ENCODE measurements at places on chromosomes 4 and X.

DNA sequence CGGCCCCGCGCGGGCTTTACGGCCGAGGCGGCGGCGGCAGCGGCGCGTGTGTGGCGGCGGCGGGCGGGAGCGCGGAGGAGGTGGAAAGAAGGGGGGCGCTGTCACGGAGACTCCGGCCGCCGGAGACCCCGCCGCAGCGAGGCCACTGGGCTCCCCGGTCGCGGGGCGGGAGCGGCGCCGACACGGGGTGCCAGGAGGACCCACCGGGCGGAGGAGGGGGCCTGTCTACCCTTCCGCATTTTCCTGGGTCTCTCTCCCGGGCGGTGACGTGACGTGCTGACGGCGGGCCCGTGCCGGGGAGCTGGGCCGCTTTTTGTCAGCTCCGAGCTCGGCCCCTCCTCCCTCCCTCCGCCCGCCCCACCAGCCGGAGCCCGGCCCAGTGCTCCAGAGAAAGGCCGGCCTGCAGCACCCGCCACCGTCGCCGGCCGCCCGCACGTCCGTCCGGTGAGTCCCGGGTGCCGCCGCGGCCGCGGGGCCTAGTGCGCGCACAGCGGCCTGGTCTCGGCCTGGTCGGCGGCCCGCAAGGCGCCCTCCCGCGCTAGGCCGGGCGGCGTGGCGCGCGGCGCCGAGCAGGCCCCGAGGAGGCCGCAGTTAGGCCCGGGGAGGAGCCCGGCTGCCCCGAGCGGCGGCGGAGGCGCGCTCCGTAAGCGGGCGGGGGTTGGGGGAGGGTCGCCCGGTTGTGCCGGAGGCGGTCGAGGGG, at the start of gene ZFX:
Gene ZFX, plus strand, starts transcription at position 379 of the 700 bp plus-strand sequence. CDS start 23,014 bp downstream, outside the sequence.
- DNase-seq: peak; percentile 64

DNA sequence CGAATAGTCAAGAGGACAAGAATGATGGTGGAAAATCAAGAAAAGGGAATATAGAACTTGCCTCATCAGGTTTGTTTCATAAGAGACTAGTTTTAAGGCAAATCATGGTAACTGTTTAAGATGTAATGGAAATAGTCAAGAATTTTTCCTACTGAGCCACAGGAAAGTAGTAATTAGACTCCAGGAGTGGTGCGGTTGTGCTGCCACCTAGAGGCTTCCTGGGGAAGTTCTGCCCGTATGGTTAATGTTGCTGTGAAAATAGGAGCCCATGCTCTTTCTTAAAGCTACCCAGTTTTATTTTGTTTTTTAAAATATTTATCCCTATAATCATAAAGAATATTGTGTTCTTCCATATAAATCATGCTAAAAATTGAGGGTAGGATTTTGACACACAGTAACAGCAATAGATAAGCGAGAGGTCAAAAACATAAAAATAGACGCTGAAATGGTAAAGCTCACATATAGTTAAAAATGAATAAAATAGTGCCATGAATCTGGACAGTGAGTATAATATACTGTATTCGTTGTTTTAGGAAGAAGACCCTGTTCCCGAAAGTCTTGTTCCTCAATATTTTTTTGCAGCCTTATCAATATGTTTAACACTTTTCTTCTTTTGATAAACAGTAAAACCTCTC, 87.0 kb downstream of the PHOX2B start:
- DNase-seq: peak; percentile 70

- no peak for DNase-seq
These were observed at the start of gene AKAP14 for GRCh38 chrX:119895843-119896326. AKAP14 (plus strand) TSS chrX:119895893; CDS start chrX:119903224, 7,331 bp downstream.

- no peak for DNase-seq
These were observed 1.9 kb downstream of the ENPP6 start for GRCh38 chr4:184215709-184216328.

DNA sequence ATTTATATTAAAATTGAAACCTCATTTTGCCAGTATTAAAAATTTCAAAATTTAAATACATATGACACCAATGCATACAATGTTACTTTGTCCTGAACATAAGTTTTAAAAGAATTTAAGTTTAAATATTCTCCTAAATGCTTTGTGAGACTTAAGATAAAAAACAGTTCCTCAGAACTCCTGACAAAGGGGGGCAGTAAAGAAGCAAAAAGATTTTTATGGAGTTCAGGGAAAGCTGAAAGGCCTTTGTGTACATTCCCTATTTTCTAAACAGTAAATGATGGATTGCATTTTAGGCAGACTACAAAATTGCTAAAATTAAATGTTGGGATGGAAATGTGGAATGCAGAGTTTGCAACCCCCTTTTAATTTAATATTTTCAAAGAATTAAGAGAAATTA, 81.7 kb downstream of the SNCA start:
- peak; percentile 22 for DNase-seq

GRCh38 chrX:13857804-13858203, 40.9 kb upstream of the GPM6B start:
- no peak for DNase-seq

- no peak for DNase-seq
These were observed 67.5 kb upstream of the MND1 start for GRCh38 chr4:153276971-153277370.

GRCh38 chrX:17585006-17585405, 152.3 kb upstream of the SCML1 start:
- no peak for DNase-seq

DNA sequence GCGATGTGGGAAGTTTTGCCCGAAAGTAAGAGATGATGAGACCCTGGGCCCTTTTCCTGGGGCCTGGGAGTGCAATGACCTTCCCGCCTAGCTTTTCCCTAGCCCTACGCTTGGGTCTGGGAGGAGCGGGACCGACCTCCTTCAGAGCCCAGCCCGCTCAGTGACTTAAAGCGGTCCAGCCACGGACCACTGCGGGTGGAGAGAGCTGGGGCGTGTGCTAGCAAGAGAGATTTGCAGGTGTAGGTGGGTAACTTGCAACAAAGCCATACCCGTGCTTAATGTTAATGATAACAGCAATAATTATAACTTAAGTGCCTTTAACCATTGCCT, 503 bp upstream of the PDE5A start:
- no peak for DNase-seq

GRCh38 chr4:72997409-72997808, 72.1 kb downstream of the COX18 start:
- peak; percentile 75 for DNase-seq

- peak; percentile 78 for DNase-seq
These were observed 81.8 kb downstream of the TRIML1 start for GRCh38 chr4:188221090-188221489.

GRCh38 chrX:47752685-47753084, 84.0 kb upstream of the ZNF81 start:
- no peak for DNase-seq

DNA sequence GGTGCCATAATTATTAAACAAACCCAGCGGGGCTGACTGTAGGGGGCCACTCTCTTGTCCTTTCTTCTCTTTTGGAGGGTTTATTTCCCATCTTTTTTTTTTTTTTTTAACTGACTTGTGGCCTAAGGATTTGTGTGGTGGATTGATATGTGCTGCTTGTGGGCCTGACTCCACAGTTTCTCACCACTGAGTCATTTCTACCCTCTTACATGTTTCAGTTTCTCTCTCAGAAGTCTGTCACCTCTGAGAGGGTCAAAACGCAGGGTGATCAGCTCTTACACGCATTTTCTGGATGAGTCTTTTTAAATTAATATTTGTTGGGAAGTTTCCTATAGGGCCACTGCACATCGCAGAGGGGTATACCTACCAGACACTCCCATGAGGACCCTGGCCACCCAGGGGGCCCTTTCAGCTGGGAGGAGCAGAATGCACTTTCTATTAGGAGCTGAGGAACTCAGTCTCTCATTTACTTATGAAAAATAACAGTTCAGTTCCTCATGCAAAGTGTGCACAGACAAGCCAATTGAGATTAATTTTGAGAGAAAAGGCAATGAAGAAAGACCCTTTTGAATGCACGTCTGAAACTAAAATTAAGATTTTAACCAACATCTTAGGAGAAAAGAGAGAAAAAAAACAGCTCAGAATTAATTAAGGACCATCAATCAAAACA, 407.9 kb downstream of the TECRL start:
- no peak for DNase-seq

DNA sequence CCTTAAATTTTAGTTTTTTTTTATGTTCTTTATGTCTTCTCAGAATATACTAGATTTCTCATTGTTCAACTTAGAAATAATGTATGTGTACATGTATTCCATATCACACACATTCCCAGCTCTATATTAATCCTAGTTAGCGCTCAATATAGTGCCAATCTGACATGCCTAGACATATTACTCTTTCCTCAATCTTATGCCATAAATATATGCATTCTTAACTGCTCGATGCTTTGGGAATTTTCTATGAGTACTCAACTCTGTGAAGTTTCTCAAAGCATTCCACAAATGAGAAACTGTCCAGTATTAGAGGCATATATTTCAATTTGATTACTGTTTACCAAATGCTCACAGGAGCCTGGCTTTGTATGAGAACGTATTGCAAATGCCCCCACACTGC, 231.2 kb upstream of the VEGFC start:
- DNase-seq: no peak

DNA sequence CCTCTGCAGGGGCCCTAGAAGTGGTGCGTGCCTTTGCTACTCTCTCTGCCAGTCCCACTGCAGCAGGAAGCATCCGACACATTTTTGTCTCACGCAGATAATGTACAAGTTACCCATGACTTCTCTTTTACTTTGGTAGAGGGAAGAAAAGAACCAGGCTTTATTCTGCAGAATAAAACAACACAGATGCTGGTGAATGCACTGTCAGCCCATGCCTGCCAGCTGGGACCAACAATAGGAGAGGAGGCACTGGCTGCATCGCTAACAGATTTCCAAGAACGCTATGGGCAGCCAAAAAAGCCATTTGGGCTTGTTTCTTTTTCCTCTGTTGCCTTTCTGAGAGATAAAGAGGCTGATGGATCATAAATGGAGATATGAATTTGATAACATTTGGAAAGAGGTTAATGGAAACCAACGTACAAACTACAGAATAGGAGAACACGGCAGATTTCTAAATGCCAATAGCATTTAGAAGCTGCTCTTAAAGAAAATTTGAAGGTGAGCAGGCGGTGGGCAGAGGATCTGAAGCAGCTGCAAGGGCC, 47.5 kb upstream of the IGFBP7 start:
- DNase-seq: no peak

DNA sequence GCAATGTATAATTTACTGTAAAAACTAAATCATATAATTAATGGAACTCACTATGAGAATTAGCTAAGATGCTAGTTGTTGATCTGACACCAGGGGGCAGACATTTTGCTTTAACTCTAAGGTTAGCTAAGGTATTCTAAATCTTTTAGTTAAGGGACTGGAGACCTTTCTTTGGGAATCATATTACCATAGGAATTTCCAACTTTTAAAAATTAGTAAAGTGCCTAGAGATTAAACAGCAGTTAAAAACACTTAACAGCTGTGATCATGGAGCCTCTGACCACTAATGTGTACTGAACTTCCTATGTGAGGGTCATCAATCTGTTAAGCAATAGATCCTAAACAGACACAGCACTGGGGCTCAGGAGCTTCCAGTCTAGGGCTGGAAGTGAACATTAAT, 226.6 kb downstream of the NSUN7 start:
- peak; percentile 77 for DNase-seq

Measured in MCF 10A (cell line).